NCI-H748 treated with DMSO at 0.1 percent for 48 hours (cell line): ENCODE measurements at places on chromosomes 6 and 20.

- DNase-seq, result peak; percentile 58
Measured at GRCh38 chr6:32196682-32197616, 4.5 kb upstream of the GPSM3 start.

DNA sequence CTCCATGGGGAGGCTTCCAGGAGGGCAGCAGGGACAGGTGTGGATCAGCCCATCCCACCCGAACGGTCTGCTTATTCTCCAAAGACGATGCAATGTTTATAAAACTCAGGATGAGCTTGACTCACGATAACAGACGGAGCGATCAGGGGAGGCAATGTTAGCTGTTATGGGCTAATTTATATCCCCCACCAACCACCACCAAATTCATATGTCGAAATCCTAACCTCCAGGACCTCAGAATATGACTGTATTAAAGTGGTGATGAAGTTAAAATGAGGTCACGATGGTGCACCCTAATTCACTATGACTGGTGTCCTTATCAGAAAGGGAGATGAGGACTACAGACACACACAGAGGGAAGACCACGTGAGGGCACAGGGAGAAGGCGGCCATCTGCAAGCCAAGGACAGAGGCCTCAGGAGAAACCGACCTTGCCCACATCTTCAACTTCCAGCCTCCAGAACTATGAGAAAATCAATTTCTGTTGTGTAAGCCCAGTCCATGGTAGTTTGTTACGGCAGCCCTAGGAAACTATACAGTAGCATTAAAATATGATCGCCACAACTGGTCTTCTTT, 7.0 kb downstream of the ADTRP start:
- no peak for DNase-seq

- DNase-seq, result no peak
Measured at GRCh38 chr6:25088513-25088912, 152.8 kb upstream of the RIPOR2 start.

GRCh38 chr6:112029045-112029822, 24.7 kb upstream of the CCN6 start:
- peak; percentile 60 for DNase-seq

GRCh38 chr6:53556986-53557715, 12.2 kb upstream of the GCLC start:
- DNase-seq, result no peak

DNA sequence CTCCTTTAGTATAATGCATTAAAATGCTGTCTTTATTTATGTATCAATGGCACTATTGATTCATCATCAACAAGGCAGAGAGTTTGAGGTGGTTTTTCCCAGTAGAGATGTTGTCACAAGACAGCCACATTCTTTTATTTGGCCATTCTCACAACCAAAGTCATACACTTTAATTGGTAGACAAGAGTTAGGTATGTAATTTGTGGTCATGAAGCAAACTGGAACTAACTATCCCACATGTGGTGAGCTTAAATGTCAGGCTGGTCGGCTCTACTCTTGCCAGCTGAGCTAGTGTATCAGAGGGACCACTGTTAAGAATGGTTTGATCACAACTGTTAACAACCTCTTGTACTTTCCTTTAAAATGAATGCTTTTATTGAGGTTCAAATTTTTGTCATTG, 714.6 kb downstream of the CD109 start:
- no peak for DNase-seq

DNA sequence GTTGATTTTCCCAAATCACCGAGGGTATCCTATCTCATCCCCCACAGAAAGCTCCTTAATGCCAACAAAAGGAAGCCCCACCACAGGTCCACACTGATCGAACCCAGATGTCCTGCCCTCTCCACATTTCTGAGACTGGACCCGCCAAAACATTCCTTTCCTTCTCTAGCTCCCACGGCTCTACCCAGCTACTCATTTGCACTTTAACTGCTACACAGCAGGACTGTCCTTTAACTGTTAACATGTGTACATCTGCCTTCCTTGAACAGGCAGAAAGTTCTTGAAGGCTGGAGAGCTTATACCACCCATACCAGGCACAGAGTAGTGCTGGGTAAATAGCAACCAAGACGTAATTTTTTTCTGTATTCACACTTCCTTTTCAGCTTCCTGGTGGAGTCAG, 68.6 kb downstream of the TRMT6 start:
- DNase-seq, result no peak

DNA sequence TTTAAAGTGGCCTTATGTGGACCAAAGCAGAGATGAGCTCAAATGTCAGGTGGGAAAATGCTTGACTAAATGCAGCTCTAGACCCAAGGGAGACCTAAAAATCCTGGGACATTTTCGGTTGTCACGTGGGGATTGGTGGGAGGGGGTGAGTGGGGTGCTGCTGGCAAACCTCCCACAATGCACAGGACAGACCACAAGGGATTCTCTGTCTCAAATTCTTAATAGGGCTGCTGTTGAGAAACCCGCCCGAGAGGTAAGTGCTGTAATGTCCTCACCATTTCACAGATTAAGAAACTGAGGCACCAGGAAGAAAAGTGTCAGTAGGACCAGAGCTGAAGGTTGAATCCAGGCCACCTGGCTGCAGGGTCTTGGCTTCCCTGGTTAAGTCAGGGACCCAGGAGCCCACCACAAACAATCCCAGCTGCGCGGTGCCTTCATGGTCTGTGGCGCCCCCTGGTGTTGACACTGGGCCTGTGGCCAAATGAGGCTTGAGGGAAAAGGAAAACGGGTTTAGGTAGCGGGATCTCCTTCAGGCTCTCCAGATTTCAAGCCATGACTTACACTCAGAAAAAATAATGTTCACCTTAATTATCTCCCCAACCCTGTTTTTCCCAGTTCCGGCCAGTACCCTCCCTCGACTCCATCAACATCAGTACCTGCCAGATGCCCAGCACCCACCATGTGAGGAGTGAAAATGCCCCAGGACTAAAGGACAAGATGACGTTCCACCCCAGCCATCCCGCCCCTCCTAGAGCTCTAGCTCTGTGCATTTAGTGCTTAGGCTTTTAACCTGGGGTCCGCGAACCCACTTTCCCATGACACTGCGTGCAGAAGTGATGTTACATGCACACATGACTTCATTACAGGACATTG, 7.2 kb downstream of the HLA-G start:
- DNase-seq, result peak; percentile 14

DNA sequence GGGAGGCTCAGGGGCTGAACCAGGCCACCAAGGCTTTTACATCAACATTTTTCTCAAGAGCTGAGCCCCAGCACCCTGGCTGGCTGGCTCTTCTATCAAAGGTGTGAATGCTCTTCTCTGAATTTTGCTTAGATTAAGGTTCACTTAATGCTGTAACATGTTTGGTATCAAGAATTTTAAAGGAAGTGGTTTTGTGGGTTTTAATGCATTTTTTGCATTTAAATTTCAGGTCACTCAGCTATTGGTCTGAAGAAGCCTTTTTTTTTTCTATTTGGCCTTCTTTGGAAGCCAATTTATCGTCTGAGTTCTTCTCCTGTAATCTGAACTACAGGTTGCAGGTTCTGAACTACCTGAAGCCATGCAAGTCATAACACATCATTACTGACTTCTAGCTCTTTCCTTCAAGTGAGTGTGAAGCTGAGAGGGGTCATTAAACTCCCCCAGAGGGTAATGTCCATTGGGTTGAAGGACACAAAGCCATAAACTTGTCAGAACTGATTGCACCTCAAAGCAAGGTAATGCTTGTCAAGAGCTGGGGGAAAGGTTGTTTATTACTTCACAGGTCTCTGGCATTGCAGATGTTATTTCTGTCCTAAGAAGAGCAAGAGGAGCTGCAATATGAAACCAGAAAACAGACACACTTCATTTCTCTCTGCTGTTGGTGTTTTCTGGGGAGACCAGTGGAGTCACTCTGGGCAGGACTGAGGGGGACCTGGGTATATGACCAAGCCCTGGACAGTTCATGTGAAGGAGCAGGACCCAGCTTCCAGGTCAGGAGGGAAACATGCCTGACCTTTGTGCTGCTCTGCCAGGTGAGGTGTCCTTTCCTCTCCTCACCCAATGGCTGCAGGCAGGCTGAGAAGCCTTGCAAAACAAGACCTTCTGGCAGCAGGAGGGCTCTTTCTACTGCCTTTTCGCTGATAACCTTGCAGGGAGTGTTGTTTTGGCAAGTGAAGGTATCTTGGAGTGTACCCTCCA, 26.1 kb upstream of the NEDD9 start:
- no peak for DNase-seq

- no peak for DNase-seq
Measured at GRCh38 chr6:100575921-100576320, 111.2 kb upstream of the SIM1 start.

DNA sequence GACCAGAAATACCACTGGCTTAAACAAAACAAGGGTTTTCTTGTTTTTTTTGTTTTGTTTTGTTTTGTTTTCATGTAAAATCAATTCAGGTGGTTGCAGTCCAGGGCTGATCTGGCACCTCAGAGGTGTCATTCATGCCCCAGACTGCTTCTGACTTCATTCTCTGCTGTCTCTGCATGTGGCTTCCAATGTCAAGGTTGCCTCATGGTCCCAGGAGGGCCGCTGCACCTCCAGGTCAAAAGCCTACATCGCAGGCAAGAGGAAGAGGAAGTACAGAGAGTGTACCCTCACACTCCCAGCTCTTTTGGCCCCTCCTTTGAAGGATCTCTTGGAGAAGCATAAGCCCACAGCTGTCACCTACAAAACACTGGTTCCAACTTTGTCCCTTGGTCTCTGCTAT, 1.4 kb upstream of the BTN3A1 start:
- no peak for DNase-seq

- DNase-seq, result no peak
Measured at GRCh38 chr6:104632588-104632987, 227.1 kb downstream of the HACE1 start.

GRCh38 chr20:42281801-42282200, 663.6 kb upstream of the CHD6 start:
- no peak for DNase-seq

DNA sequence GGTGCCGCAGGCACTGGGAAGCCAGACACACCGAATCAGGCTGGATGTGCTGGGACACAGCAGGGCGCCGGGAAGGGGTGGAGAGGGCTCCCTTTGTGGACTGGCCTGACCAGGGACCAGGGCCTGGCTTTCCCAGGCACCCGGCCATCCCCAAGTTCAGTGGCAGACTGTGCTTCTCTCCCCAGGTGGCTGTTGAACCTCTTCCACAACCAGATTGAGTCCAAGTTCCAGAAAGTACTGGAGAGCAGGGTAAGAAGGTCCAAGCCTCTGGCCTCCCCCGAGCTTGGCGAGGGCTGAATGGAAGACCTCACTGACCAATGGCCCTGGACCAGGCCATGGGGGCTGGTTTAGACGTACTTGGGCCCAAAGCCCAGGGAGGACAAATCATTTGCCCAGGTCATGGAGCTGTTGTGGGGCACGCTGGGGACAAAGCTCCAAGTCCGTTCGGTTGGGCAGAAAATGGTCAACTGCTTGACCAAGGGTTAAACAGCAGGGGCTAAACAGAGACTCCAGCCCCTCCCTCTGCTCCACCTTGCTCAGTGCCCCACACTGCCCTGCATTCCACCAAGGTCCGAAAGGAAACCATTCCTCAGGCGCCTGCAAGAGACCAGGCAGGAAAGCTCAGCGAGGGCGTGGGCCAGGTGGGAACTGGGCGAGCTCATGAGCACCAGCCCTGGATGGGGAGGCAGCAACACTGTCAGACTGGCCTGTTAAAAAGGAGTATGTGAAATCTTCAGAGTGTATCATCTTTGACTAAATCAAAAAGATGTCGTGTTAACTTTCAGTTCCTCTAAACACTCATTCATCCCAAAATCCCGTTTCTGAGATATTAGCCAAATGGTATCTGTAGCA, 9.1 kb downstream of the LBP start:
- DNase-seq, result no peak

DNA sequence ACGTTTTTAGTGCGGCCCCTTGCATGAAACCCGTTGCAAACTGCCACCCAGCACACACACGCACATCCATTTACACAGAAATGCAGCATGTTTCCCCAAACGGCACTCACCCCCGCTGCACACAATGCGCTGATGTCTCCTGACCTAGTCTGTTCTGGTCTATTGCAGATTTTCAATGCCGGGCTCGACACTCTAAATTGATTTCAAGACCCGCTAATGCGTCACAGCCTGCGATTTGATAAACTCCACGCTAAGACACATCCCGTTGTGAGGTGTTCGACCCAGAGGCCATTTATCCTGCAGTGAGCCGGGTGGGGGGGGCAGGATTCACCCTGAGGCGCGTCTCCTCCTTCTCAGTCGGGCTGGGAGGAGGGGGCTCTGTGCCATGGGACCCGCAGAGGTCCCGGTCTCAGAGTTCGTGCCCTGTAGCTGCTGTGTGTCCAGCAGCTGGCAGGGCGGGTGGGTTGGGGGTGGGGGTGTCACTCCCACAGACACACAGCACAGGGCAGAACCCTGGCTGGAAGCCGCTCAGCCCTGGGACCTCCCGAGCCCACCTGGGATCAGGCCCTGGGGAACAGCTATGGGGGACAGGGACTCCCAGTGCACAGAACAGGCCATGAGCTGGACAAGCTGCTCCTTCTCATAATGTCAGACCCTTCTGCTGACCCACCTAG, 367.9 kb downstream of the PREX1 start:
- no peak for DNase-seq

DNA sequence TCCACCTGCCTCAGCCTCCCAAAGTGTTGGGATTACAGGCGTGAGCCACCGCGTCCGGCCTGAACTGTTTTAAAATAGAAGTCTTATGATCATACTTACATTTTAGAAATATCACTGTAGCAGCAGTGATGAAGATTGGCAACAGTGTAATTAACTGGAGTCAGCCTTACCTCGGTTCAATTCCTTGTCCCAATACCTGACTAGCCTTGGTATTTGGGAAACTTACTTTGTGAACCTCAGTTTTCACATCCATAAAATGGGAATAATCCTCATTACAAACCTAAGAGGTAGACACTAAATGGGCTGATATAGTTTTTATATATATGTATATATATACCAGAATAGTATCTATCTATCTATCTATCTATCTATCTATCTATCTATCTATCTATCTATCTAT, 19.3 kb downstream of the PHF20 start:
- no peak for DNase-seq

- no peak for DNase-seq
Measured at GRCh38 chr6:114080891-114081510, 110.1 kb upstream of the HDAC2 start.

- no peak for DNase-seq
Measured at GRCh38 chr20:57904314-57905105, 194.7 kb upstream of the PMEPA1 start.

- peak; percentile 39 for DNase-seq
Measured at GRCh38 chr6:30955367-30956042, 14.7 kb downstream of the MUCL3 start.

- DNase-seq, result no peak
Measured at GRCh38 chr6:131231891-131232290, 96.6 kb downstream of the AKAP7 start.
